GM23338 (cell line): ENCODE measurements at places on chromosomes 7 and 10. TPM values are rescaled to one million over a fixed set of nuclear protein-coding genes. Genes with fewer than 3 reads are reported as not detected.

GBX1 gene
- 0.24 and 1.8 TPM in 2 replicates for total RNA-seq

WNT8B gene
- total RNA-seq: 1.3 and 1.9 TPM in 2 replicates

PODXL gene
- total RNA-seq: 698 and 727 TPM in 2 replicates

IFIT1B gene
- total RNA-seq: not detected in 2 replicates

TMEM176B gene
- total RNA-seq: 0.35 and 0.47 TPM in 2 replicates
